Ecto neural progenitor cell (in vitro differentiated cells): ENCODE measurements at places on chromosomes 3 and 15.

DNA sequence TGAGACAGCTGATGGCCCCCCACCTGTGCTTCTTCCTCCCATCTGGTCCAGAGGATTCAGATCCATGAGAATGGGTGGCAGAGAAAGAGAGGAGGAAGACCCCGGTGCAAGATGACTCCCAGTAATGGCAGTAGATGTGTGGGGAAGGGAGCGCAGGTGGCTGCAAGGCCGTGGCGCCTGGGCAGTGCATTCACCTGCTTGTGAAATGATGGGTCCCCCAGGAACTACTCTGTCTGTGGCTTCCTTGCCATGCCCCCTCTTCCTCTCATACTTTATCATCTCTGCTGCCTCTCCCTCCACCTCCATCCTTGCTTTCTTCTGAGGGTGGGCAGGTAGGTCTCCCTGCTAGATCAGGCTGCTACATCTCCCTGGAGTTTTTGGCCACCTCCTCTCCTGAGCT, 23.3 kb downstream of the ZNF710 start:
- no peak for DNase-seq

- no peak for DNase-seq
Observed at GRCh38 chr3:14460342-14461005, 58.1 kb downstream of the SLC6A6 start.

- no peak for DNase-seq
Observed at GRCh38 chr3:141248064-141248463, 16.4 kb downstream of the PXYLP1 start.

GRCh38 chr3:123821920-123822319, 62.2 kb downstream of the MYLK start:
- no peak for DNase-seq

GRCh38 chr15:29470794-29471193, 201.2 kb upstream of the NSMCE3 start:
- no peak for DNase-seq
